ENCODE measurements at places on chromosomes 4 and X.

- no peak for DNase-seq
Measured at GRCh38 chr4:47415719-47416118, 47.8 kb downstream of the COMMD8 start.

DNA sequence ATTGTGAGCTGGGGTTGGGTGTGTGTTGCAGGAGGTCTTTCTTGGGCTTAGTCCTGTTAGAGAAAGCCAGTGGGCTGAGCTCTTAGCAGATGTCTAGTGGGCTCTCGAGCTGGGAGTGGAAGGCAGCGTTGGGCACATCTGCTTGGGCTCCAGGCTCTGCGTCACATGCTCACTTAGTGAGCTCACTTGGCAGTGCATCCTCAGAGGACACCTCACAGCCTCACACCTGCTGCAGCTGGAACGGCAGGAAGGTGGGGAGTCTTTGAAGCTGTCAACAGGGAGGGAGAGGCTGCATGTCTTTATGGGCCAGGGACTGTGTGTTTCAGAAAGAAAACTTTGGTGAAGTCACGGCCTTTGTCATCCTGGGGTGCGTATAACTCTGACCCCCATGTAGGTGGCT lies 82.2 kb downstream of the PSAPL1 start:
- no peak for DNase-seq

GRCh38 chr4:120750152-120750525 lies 172.4 kb downstream of the PRDM5 start:
- no peak for DNase-seq

DNA sequence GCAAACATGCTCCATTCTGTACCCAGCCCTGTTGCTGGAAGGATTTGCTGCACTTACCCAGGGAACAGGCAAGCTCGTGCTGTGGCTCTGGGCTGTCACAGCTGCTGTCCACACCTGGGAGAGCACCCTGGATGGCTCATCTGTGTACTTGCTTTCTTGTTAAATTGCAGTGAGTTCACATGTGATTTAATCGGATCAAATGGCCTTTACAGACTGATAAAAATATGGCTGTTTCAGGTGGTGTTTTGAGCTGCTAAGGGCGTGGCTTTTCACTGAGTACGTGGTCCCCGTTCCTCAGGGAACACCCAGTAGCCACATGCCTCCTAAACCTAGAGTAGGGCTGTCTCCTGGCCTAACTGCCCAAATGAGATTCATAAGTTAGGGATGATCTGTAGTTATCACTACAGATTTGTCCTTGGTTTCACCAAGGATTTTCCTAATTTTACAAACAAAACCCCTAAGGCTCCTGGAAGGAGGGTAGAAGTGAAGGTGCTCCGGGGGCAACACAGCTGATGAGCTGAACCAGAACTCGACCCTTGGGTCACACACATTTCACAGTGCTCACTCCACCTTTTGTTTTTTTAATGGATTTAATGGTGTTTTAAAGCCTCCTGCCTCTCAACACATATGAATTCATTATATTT lies 13.7 kb downstream of the KLKB1 start:
- no peak for DNase-seq

DNA sequence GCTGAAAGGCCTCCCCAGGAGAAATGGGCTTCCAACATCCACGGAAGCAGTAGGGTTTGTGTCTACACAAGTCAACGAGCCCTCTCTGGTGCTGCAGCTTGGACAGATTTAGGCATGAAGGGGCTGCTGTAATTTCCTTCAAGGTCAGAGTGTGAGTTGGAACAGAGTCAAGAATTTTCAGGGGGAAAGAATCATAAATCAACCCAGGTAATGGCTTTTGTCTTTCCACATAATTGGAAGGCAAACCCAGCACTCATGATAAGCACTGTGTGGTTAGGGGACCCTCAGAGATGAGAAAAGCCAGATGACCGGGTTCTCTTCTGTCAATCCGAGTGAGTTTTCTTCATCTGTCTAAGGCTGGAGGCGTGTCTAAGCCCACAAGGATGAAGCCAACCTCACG lies 78.6 kb upstream of the MXRA5 start:
- DNase-seq = no peak

DNA sequence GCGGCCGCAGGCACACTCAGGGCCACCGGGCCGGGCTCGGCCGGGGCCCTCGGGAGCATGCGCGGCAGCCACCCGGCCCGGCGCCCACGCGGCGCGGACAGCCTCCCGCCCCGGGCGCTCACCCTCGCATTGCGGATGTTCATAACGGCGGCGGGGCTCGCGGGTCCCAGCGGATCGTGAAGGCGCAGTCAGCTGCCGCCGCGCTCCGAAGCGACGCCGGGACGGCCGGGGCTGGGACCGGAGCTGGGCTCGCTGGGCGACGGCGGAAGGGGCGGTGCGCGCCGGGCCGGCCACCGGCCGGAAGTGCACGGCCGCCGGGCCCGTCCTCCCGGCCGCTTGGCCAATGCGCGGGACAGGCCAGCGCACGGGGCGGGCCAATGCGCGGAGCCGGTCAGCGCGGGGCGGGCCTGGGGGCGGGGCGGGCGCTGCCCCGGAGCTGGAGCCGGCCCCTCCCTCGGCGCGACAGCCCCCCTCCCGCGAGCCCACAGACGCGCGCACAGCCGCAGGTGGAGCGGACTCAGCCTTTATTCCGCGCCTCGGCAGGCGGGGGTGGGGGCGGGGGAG lies at the start of gene NAA10:
Gene NAA10, minus strand, starts transcription at position 276 of the 564 bp plus-strand sequence. Its CDS starts 133 bp downstream, at position 143.
- DNase-seq = peak; percentile 83

DNA sequence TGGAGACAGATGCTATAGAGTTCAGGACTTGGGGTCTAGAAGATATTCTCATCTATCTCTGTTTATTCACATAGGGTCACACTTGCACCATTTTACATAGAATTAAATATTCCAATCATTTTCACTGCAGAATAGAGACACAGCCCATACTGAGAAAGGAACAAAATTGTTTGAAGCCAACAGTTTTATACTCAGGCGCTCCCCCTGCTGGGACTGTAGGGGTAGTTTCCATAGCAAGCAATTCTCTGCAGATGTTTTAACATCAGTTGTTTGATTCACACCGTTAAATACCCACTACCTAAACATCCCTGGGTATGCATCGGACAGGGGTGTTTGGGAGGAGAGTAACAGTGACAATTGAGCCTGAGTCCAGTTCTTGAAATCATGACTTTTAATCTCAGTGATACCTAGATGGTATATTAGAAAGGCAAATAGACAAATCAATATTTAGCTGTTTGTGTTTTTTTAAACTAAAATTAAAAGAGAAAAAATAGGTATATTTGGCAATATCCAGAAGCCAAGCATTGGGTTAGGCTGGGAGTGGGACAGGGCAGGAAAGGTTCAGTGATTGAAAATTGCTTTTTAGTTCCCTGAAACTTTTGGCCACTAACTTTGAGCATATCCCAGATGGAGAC lies 33.8 kb downstream of the LONRF3 start:
- peak; percentile 39 for DNase-seq

DNA sequence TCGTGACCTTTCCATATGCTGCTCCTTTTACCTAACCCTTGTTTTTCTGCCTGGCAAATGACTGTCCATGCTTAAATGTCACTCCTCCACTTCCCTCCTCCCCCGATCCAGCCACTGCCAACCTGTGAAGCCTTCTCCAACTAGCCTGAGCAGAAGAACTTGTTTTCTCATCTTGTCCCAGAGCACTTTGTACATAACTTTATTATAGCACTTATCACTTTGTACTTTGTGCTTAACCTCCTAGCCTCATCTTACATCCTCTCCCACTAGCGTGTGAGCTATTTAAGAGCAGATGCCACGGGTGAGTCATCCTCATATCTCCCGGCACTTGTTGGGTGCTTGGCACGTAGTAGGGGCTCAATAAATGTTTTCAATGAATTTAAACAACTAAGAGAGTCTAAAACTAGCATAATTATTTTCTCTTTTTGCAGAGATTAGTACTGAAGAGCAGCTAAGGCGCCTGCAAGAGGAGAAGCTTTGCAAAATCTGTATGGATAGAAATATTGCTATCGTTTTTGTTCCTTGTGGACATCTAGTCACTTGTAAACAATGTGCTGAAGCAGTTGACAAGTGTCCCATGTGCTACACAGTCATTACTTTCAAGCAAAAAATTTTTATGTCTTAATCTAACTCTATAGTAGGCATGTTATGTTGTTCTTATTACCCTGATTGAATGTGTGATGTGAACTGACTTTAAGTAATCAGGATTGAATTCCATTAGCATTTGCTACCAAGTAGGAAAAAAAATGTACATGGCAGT lies 46.9 kb downstream of the XIAP start:
- no peak for DNase-seq

DNA sequence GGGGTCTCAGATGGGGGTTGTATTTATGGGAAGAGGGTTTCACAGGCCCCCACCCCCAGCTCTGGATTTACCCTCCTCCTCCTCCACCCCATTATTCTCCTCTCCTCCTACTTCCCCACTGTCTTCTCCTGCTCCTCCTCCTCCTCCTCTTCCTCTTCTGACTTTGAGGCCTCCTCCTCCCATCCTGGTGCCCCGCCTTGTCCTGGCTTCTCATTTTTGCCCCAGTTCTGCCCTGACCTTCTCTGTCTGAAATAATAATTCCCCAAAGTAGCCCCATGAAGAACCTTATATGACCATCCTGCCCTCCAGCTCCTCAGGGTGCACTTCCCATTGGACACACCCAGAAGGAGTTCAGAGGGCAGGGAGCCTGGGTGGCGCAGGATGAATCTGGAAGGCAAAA lies 351.4 kb upstream of the GATB start:
- DNase-seq = no peak

GRCh38 chr4:61359301-61359700 lies 159.2 kb downstream of the ADGRL3 start:
- DNase-seq = no peak

DNA sequence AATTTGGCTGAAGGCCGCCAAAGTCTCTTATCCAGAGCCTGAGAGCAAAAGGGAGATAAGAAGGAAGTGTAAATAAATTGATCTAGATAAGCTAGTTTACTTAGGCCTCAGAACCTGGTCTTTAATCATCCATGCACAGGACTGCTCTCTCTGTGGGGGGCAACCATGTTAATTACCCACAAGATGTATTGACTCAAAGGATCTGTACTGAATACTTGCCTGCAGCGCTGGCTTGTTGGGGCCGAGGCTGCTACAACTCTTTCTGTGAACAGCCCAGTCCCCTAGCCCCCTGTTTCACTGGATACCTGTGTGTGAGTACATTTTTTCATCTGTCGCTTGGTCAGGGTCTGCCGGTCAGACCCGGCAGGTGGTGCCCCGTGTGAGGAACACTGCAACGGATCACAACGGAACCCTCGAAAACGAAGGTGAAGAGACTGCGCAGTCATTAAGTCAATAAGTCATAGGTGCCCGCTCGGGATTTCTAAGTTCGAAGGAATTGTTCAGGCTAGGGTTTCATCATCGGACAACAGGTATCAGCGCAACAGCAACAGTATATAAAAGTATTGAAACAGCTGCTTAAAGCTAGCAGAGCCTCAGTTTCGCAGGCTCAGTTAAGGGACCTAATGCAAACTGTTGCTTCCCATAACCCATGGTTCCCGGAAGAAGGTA lies 8.3 kb downstream of the MAGEA11 start:
- no peak for DNase-seq

DNA sequence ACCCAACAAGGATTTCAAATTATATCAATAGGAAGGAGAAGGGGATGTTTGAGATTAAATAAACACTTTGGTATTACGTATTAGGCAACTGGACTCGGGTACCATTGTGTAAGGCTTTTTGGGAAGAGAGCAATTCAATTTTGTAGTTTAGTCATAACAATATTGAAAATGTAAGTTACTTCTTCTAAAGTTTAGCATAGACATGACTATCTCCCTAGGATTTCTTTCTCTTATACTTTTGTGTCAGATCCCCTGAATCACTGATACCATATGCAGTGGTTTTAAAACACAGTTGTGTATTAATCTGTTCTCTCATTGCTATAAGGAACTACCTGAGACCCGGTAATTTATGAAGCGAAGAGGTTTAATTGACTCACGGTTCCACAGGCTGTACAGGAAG lies 123.8 kb upstream of the FAM9C start:
- DNase-seq = no peak

DNA sequence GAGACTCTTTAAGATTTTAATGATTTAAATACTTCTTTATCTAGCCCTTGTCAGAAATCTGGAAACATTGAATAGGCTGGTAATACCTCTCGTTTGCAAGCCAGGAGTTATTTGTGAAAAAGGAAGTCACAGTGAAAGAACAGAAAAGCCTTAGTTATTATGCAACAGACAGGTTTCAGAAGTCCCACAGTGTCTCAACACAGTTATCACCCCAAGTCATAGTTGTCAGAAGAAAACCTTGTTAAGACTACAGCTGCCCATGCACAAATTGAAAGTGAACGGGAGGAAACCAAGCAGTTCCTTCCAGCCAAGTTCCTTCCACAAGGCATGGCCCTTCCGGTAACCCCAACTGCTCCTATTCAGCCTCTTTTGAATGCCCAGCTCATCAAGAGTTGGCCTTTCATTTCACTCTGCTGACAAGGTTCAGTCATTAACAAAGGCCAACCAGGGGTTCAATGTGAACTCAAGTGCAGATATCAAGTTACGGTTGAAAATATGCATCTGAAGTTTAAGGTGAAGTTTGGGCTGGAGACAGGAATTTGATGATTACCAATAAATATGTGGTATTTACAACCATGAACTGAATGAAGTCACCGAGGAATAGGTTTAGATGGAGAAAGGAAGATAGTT lies 15.6 kb downstream of the ALPK1 start:
- no peak for DNase-seq

DNA sequence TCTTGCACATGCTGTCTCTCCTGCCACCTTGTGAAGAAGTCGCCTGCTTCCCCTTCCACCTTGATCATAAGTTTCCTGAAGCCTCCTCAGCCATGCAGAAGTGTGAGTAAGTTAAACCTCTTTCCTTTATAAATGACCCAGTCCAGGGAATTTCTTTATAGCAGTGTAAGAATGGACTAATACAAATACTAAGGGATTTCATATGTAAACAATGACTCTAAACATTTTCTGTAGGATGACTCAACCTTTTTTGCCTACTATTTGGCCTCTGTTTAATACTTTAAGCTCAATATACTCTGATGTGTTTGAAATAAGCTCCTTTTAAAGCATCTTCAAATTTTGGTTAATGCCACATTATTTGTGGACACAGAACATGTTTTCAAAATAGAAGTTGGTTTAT lies 813.5 kb upstream of the SLIT2 start:
- DNase-seq = no peak

DNA sequence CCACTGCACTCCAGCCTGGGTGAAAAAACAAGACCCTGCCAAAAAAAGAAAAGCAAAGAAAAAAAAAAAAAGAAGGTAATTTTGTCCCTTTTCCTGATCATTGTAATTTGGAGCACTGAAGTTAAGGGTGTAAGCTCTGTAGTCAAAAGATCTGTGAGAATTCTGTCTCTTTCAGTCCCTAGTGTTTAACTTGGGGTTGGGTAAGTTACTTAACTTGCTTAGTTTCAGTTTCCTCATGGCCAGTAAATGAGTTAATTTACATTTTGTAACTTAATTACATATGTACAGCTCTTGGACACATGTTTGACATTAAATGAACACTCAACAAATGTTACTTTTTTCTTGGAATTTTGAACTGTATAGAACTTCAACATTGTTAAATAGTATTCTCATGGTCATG lies 10.9 kb upstream of the UBE2K start:
- no peak for DNase-seq

DNA sequence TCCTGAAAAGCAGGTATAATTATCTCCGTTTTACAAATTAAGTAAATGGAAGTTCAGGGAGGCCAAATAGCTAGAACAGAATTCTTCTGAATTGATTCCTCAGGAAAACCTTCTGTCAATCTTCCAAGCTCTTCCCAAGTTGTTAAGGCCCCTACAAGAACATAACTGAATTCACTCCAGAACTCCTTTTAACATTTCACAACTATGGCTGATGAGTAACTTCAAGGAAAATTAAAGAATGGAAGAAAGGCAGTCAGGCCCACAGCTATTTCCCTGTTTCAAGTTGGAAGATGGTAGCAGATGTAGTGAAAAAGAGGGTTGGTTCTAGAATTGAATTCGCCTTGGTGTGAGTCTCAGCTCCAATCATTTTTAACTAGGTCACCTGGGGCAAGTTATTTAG lies 15.9 kb downstream of the SETD7 start:
- no peak for DNase-seq
